ENCODE measurements at places on chromosomes 13 and 19.

DNA sequence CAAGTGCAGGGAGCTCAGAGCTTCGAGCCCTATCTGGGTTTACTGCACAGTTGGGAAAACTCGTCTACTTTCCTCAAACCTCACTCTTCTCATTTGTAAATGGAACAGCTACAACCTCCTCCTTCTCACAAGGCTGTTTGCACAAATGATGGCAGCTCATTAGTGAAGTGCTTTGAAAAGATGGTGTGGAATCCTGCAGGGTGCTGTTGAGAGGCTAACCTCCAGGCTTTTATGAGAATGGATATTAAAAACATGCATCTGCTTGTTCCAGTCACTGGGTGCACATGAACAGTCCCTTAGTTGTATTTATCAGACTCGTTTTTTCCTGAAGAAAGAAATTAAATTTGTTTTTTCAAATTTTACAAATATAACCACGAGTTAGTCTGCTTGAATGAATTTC, 36.6 kb downstream of the PCDH8 start:
- no peak for DNase-seq

DNA sequence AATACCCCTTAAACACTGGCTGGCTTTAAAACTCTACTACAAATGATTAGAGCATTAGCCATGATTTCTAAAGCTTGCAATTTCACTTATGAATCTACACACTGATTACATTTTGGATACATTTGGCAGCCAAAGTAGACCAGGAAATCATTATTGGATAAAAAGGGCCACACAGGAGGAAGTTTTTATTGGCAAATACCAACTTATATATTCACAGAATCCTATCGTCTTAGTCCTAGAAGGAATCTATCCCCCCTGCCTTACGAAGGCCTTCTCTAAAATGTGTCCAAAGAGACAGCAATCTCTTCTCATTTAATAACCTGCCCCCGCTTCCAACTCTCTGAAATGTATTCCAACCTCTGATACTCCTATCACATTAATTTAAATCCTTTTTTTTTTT, 52.5 kb downstream of the KLF5 start:
- DNase-seq = no peak

- DNase-seq = no peak
Observed at GRCh38 chr13:43611281-43612273, 175.2 kb downstream of the ENOX1 start.

- no peak for DNase-seq
Observed at GRCh38 chr13:42283574-42283973, 11.6 kb downstream of the AKAP11 start.

DNA sequence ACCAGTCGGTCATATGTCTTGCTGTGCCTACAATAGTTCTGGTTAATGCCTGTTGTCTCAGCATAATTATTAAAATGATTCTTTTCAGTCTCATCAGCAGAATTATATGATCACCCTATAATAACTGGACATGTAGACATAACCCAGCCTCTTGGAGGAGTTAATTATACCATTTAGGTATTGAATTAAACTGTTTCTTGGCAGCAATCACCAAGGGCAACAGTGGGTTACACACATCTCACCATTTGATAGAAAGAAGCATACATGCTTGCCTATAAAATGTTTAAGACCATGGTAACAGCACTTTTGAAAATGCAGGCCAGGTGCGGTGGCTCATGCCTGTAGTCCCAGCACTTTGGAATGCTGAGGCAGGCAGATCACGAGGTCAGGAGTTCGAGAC, 184.6 kb downstream of the RGCC start:
- no peak for DNase-seq

DNA sequence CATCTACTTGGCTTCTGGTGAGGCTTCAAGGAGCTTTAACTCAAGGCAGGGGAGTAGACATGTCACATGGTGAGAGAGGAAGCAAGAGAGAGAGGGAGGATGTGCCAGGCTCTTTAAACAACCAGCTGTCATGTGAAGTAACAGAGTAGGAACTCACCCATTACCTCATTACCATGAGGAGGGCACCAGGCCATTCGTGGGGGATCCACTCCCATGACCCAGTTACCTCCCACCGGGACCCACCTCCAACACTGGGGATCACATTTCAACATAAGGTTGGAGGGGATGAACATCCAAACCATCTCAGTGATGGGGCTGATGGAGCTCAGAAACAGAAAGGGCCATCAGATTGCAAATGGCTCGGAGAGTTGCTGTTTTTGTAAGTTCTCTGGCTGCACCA, 12.9 kb downstream of the VSTM2B start:
- no peak for DNase-seq

DNA sequence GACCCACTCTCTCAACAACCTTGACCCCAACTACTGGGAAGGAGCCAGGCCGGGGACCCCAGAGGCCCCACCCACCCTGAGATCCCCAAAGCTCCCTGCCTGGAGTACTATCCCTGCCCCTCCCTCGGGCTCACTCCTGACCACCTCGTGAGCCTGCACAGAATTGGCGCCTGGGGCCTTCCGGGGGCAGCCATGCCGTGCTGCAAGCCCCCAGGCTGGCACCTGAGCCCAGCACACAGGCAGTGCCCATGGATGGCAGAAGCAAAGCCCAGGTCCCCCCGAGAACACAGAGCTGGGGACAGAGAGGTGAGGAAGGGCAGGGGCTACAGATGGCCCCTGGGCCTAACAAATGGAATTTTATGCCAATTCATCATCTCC, 13.9 kb downstream of the LSM4 start:
- DNase-seq = no peak

GRCh38 chr13:36212789-36213188, 1.6 kb downstream of the SOHLH2 start:
- no peak for DNase-seq

DNA sequence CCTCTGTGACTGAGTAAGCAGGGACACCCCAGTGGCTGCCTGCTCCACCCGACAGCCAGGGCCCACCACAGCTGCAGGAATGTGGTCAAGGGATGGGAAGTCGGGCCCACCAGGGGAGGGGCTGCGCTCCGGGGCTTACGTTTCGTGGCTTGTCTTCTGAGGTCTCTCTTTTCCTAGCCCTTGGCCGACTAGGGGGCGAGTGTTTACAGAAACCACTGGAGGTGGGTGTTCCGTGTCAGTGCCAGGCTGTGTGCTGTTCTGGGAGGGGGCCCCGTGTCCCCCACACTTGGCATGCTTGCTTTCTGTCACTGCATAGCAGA, 4.5 kb downstream of the ADAT3 start:
- DNase-seq = no peak

GRCh38 chr13:109784590-109785140, 1.7 kb downstream of the IRS2 start:
- no peak for DNase-seq

- DNase-seq = peak; percentile 33
Observed at GRCh38 chr19:10654610-10655456, 687 bp downstream of the ILF3 start.

GRCh38 chr13:48000559-48001113, 437 bp downstream of the SUCLA2 start:
- DNase-seq = peak; percentile 16

GRCh38 chr19:16366056-16366432, 41.4 kb downstream of the KLF2 start:
- no peak for DNase-seq

- DNase-seq = no peak
Observed at GRCh38 chr13:40269086-40269485, 397.4 kb downstream of the FOXO1 start.

DNA sequence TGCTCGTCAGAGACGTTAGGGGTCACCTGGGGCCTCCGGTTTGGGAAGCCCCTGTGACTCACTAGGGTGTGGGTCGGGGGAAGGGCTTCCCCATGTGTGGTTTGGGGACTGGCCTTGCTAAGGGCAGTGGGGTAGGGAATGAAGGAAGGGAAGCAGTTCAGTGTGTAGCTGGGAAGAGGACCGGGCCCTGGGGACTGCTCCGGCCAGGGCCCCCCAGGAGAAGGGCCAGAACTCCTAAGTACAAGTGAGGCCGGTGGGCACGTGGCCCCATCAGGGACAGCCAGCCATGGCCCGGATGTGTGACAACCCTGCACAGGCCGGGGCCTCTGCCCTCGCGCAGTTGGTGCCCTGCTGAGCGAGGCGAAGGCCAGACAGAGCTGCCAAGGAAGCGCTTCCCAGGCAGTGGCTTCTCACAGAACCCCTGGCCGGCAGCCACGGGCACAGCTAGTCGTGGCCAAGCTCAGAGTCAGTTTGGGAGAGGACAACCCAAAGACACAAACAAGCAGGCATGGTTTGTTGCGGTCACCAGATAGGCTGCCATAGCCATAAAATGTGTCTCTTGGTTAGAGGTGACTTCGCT, 25.7 kb downstream of the TEX29 start:
- DNase-seq = no peak

- DNase-seq = no peak
Observed at GRCh38 chr19:5943623-5944022, 29.6 kb downstream of the CAPS start.

GRCh38 chr13:112510002-112510780, 77.8 kb downstream of the TUBGCP3 start:
- DNase-seq = peak; percentile 58

DNA sequence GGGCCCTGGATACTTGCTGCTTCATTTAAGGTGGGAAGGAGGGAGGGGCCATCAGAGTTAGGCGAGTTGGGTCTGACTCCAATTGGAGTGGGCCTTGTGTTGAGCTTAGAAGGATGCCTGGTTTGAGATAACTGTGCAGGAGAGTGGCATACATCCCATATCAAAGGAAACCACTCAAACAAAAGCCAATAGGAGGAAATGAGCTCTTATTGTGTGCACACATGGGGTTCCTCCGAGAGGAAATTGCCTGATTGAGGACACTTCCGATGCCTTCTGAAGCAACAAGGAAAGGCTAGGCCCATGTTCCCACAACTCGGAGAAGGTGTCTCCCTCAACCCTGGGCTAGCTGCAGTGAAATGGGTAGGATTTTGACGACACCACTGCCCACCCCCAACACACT, 19.6 kb downstream of the MBNL2 start:
- DNase-seq = no peak

GRCh38 chr13:83048419-83048818, 833.9 kb downstream of the SLITRK1 start:
- DNase-seq = no peak

DNA sequence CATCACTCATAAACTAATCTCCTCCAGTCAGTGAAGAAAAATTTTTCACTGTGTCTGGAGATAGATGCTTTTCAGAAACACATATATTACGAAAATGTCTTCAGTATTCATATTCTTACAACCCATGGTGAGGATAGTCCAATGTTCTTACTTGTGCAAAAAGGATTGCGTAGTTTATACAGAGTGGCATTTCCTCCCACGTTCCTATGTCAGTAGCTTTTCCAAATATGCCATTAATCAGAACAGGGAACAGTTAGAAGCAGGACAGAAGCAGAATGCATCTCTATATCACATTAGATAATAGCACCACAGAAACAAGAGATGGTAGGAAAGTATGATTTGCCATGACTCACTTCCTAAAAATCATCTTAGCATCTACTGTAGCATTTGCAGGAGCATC, 282.9 kb downstream of the SLITRK5 start:
- DNase-seq = no peak

GRCh38 chr13:95924389-95924994, 128.7 kb downstream of the UGGT2 start:
- peak; percentile 40 for DNase-seq

DNA sequence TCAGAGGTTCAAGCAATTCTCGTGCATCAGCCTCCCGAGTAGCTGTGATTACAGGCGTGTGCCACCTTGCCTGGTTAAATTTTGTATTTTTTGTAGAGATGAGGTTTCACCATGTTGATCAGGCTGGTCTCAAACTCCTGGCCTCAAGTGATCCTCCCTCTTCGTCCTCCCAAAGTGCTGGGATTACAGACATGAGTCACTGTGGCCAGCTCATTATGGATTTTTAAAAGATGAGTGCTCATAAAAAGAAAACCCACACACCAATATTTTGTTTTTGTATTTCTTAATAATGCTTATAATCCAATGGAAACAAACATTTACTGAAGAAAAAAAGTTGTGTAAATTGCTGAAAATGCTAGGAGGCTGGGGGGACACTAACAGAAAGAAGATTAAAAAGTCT, 5.0 kb upstream of the MICU2 start:
- no peak for DNase-seq

DNA sequence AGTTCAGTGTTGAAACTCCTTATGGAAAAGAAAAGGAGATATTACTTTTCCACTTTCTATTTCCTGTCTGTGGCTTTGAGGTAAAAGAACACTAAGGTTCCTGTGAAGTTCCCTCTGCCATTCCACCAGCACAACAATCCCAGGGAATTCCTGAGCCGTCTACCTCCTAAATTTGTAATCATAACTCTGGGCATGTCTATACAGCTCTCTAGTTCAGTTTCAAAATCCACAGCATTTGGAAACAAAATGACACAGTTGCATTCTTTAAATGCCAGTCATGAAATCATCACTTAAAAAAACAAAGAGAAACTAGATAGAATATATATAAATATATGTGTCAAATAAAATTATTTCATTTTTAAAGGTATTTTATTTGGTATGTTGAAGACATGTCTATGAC, 9.0 kb upstream of the THSD1 start:
- no peak for DNase-seq

- no peak for DNase-seq
Observed at GRCh38 chr13:41186481-41186880, 7.9 kb downstream of the KBTBD7 start.

- no peak for DNase-seq
Observed at GRCh38 chr19:47614021-47614295, 5.0 kb downstream of the BICRA start.

- peak; percentile 40 for DNase-seq
Observed at GRCh38 chr19:16446724-16447368, 24.9 kb downstream of the EPS15L1 start.

DNA sequence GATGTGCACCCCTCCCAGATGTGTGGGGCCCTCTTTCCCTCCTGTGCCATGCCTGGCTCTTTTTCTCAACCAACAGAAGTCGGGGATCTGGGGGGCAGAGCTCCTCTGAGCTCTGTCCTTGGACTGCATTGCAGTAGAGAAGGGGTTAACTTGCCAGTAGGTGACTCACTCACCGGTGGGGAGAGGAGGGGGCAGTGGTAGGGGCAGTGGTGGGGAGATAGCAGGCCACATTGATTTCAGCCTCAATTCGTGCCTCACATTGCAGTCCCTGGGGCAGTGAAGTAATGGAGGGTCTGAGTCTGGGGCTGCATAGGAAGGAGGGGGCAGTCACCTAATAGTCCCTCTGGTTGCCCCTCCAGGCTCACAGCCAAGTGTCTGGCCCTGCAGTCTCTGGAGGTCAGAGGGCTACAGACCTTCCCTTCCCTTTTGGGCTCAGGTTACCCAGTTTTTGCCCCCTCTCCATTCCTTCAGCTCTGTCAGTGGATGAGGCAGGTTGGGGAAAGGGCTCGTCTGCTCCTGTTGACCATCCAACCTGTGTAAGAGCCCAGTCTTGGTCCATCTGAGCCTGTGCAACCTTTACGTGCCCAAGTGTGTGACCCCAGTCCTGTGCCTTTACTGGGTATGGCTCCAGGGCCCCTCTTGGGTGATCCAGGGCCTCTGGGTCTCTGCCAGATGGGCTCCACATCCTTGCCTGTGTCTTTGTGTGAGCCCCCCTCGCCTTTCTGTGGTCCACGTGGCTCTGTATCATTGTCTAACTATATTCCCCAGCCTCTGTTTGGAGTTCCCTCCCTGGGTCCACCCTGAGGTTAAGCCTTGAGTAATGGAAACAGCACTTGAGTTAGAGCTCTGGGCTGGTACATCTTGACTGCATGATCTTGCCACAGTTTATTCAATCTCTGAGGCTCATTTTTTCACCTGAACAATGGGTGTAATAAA, 13.0 kb downstream of the CIC start:
- DNase-seq = no peak

Data from T47D (cell line).